ENCODE measurements at places on chromosomes 2 and 18.

DNA sequence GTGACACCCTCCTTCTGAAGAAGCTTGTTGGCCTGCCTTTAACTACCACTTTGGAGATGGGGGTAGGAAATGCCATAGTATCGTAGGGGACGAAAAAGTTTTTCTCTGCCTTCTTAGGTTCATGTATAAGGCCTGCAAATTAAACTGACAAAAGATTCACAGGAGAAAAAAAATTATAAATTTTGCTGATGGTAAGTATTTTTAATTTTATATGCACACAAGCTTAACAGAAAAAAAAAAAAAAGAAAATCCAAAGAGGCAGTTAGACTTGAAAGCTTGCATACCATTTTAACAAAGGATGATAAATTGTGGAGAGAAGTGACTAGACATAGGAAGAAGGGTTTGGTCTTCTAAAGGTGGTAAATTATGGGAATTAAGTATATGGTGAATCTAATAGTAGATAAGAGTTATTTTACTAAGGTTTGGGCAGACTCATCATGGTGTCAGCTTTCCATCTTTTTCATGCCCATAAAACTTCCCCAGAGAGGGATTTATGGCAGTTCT, 62.5 kb upstream of the B3GNT2 start:
- DNase-seq, result no peak

DNA sequence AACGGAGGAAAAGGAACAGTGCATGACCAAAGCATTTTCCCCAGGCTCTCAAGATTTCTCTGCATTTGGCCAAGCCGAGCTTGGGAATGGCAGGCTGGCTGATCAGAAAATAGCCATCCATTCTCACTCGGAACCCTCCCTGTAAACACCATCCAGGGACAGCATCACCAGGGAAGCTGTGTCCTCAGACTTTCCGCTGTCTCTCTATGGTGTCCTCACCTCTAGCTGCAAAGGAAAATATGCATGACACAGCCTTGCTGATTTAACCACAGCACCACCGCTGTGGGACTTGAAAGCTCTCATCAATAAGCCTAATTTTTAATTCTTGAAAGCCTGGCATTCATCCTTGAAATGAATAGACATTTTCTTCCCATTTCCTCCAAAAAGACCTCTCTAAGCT, 311.7 kb downstream of the EIPR1 start:
- DNase-seq, result no peak

DNA sequence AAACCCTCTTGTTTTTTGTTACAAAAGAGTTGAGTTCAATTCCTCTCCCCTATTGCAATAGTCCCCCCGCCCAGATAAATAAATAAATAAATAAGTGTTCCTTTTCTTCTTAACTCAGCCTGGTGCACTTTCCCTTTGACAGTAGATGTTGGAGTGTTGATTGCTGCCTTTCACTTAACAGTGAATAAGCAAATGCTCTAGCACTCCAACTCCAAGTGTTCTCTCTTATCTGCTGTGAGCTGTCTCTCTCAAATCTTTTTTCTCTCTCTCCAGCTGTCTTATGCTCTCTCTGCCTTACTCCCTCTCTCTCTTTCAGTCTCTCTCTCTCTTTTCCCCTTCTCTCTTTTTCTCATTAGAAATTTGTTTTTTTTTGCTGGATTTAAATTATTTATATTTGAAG, 216.7 kb downstream of the TMX3 start:
- no peak for DNase-seq

- DNase-seq, result no peak
These were observed 10.5 kb downstream of the SCYGR4 start for GRCh38 chr2:227627769-227628168.

DNA sequence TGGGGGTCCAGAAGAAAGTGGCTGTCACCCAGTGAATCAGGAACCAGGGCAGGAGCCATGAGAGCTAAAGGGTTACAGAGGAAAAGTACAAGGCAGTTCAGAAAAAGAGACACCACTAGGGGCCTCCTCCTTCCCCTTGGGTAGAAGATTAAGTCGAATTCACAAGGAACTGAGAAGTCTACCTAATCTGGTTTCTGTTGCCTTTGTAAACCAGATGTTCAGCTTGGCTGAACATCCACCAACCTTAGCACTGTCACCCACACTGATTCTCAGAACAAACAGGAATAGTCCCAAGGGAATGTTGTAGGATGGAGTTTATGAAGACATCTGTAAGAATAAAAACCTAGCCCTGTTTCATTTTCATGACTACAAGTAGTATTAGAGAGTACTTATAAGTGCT, 90.4 kb upstream of the NOSTRIN start:
- no peak for DNase-seq

DNA sequence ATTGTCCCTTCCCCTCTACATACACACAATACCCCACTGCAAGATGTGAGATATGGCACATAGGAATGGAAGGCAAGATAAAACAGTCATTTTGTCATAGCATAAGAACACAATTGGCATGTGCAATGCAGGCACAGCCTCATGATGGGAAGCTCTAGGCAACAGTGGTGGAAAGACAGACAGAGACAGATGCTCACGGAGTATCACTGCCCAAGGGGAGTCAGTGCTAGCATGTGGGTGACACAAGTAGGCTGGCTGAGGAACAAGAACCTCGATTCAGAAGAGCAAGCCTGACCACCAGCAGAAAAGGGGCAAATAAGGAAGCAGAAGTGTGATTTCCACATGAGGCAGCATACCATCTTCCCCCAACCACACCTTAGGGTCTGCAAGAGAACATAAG, 323.6 kb downstream of the PAX3 start:
- DNase-seq, result no peak

DNA sequence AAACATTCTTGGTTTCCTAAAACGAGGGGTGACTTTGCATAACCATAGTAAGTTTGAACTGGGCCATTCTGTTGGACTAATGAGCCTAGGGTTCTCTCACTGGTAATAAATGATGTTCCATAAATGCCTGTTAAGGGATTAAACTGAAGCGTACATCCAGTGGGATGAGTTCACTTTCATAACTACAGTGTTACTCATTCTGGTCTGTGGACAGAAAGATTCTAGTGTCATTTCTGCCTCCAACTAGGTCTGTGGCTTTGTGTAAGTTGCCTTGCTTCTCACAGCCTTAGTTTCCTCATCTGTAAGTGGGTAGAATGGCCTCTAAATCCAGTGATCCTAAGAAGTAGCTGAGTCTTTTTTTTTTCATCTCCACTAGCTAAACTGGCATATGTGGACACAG, 1860.6 kb upstream of the PIK3C3 start:
- no peak for DNase-seq

DNA sequence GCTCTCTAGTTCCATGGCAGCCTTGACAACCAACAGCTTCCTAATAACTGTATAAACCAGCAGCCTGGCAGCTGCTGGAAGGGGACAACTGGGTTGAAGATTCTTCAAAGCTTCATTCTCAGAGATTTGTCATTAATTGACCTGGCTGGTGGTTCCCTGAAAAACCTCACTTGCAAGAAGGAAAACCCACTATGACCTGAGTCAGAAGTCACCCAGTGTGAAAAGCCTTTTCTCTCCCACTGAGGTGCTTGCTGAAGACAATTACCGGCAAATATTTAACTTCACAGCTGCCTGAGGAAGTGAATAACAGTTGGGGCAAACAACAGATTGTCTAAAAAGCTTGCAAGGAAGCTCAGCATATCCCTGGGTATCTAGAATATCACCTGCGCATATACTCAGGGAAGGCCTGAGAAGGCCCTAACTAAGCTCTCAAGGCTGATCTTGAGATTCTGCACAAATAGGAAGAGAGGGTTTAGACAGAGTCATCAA, 49.9 kb downstream of the CRACDL start:
- no peak for DNase-seq

DNA sequence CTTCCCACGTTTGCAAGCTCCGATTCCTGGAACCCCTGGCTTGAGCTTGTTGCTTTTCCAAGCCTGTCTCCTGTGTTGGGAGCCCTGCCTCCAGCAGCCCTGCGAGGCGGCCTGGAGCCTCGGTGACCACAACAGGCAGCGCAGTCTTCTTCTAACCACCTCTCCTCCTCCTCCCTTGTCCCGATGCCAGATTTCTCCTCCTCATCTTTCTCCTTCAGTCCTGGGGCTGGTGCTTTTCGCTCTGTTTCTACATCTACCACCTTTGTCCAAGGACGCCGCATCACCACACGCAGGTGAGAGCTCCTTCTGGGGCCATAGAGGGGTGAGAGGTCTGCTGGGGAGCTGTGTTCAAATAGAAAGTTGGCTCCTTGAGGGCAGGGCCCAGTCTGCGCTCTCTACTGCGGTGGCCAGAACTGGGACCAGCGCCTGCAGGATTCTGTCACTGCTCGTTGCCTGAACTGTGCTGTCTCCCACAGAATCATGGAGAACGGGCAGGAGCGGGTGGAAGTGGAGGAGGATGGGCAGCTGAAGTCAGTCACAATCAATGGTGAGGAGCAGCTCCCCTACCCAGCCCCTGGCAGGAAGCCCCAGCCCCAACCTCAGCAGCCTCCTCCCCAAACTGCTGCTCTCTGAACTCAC, 3.9 kb downstream of the DNAJB2 start:
- DNase-seq, result no peak

DNA sequence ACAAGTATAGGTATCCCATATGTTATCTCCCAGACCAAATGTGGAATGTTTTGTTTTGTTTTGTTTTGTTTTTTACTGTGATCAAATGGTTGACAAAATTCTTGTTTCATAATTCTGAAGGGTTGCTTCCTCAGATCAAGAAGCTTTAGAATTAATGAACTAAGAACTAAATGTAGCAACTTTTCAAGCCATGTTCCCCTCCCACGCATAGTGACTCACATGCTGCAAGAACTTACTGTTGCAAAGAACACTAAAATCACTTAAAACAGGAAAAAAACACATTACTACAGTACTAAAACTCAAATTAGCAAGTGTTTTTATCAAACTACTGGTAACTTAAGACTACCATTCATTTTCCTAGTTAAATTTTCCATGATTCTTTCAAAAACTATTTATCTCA, 30.6 kb downstream of the HNRNPLL start:
- no peak for DNase-seq

- no peak for DNase-seq
These were observed 102.5 kb downstream of the FMNL2 start for GRCh38 chr2:152437276-152438108.

DNA sequence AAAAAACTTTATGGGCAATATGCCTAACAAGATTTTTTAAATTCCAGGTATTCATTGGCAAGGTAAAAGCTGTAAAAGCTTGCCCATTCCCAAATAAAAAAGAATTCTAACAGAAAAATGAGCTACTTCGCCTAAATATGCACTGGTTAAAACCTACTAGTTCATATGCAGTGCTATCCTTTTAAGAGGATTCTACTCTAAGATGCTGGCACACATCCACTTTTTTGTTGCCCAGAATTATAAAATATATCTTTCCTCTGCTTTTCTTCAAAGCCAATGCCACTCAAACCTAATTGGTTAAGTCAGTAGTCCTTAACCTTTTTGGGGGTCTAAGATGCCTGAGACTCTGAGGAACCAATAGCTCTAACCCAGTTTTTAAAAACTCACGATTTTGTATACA, 3.2 kb downstream of the XPO1 start:
- DNase-seq, result no peak

GRCh38 chr2:42979416-42979869, 187.1 kb upstream of the HAAO start:
- DNase-seq, result no peak

GRCh38 chr2:8149985-8150539, 531.8 kb upstream of the ID2 start:
- DNase-seq, result no peak

- no peak for DNase-seq
These were observed 12.0 kb downstream of the SLC30A3 start for GRCh38 chr2:27250652-27251379.

GRCh38 chr2:204538182-204539018, 6.9 kb upstream of the PARD3B start:
- DNase-seq, result no peak

- DNase-seq, result no peak
These were observed 62.3 kb upstream of the MAP4K3 start for GRCh38 chr2:39499336-39499735.

GRCh38 chr2:20222769-20223406, 2.0 kb downstream of the SDC1 start:
- no peak for DNase-seq

DNA sequence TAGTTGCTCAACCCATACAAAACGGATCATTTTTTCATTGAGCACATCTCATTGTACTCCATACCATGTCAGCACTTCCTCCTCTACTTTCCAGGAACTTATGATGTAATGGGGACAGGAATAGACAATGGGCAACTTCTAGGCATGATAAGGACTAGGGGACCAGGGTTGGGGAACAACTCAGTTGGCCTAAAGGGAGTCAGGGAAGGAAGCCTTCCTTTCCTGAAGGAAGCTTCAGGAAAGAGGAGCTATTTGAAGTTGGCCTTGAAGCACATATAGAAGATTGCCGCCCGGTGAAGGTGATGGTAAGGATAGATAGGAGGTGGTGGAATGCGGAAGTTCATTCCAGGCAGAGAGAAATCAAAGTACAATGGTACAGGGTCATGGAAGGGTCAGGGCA, 283.9 kb downstream of the SLC8A1 start:
- DNase-seq, result no peak

GRCh38 chr2:127665267-127665893, 9.9 kb downstream of the LIMS2 start:
- DNase-seq, result no peak

DNA sequence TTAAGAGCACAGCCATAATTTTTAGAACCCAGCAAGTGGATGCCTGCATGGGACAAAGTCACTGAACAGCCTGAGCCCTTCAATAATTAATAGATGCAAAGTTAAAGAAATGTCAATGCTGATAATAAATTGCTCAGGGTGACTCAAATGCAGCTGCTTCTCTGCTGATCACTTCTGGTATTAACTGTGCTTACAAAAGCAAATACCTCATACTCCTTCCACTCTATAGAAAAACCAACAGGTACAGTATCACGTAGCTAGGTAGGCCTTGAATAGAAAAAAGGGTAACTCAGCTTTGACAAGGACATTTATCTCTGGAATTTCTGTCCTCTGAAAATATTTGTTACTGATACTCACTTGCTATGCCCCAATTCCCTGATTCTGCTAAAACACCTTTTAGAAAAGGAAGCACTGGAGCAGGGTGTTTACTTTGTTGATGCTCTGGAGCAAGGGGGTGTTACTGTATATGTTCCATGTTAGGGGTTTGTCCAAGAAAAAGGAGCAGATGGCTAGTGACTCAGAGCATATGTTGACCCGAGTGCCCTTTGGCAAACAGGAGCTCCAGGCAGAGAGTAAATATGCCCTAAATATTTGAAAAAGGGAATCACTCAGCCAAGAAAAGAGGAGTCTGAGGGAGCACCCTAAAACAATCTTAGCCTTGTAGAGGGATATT, 59.1 kb upstream of the RTN4 start:
- no peak for DNase-seq

DNA sequence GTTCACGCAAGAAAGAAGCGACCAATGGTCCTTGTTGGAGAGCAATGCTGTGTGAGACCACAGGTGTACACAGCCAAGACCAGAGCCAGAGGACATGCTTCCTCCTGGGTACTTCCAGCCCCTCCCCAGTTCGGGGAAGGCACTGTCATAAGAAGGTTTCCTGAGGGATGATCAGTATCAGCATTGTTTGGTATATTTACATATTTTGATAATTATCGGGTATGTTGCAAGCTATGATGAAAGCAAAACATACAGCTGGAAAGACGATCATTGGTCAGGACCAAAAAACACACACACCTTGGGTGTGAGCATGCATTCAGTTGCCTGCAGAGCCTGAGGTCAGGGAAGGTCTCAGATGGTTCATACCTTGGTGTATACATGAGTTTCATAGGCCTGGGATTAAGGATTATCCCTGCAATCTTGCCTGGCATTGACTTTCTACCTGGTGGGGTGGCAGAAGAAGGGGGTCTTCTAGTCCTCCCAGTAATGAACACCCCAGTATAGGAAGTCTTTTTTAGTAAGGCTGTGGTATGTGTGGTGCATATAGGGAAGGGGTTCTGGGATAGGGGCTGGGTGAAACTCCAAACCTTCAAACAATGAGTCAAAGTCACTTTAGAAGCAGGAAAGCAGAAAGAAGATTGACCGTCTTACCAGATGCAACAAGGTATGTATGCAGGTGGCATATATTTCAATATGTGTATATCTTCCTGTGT, 2.9 kb downstream of the SERPINB2 start:
- no peak for DNase-seq
